ENCODE measurements at places on chromosomes 2 and 18.

- no peak for DNase-seq
Measured at GRCh38 chr2:227360351-227360750, 18.8 kb downstream of the TM4SF20 start.

DNA sequence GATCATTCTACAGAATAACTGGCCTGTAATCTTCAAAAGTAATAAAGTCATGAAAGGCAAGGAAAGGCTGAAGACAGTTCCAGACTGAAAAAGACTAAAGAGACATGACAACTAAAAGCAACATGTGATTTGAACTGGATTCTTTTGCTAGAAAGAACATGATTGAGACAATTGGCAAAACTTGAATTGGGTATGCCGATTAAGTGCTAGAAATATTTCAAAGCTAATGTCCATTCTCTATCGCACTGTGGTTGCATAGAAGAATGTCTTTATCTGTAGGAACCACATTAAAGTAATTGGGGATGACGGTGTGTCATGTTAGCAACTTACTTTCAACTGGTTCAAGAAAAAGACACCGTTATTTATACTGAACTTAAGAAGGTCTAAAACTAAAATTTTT is 98.5 kb downstream of the EXOC6B start:
- no peak for DNase-seq

GRCh38 chr2:46810195-46810594 is 105.4 kb downstream of the MCFD2 start:
- DNase-seq, result no peak

DNA sequence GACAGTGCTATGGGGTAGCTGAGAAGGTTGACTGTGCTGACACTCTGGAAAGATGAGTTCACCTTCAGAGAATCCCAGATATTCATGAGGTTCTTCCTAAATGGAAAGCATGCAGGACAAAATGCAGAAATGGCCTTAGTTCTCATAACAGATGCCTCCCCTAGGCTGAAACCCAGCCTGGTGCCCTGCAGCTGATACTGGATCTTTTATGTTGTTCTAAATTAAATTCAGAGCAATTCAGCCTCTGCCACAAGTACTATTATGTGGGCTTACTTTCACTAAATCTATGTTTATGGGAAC is 172.0 kb upstream of the SERPINE2 start:
- DNase-seq, result no peak

DNA sequence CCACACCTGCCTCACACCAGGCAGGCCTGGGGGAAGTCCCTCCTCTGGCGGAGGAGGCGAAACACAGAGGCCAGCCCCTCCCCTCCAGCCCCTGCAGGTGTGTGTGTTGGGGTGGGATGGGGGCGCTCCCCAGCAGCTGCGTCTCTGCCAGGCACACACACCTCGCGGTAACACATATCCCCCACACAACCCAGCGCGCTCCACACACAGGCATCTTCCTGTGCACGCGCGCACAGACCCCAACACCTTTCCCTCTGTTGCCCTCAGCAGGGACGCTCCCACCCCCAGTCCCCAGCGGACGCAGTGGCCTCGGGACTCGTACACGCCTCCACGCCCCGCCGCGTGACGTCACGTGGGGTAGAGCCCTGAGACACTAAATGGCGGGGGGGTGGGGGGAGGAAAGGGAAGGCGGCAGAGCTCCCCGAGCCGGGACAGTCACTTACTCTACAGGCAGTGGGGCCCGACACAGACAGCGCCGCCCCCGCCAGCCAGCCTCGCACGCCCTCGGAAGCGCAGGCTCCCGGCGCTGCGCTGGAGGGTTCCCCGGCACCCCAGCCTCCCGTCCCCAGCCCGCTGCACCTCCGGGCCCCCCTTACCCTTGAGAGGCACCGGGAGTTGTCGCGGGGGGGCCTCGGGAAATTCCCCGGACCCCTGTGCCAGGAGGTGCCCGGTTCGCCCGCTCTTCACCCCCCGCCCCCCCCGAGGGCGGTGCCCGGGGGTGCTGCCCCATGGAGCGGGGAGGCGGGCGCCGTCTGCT is at the start of gene WNT10A:
WNT10A (plus strand) TSS at position 751 of the 757 bp plus-strand sequence. CDS start 144 bp downstream, outside the sequence.
- DNase-seq, result no peak

GRCh38 chr2:134946073-134946472 is 27.5 kb downstream of the CCNT2 start:
- no peak for DNase-seq

DNA sequence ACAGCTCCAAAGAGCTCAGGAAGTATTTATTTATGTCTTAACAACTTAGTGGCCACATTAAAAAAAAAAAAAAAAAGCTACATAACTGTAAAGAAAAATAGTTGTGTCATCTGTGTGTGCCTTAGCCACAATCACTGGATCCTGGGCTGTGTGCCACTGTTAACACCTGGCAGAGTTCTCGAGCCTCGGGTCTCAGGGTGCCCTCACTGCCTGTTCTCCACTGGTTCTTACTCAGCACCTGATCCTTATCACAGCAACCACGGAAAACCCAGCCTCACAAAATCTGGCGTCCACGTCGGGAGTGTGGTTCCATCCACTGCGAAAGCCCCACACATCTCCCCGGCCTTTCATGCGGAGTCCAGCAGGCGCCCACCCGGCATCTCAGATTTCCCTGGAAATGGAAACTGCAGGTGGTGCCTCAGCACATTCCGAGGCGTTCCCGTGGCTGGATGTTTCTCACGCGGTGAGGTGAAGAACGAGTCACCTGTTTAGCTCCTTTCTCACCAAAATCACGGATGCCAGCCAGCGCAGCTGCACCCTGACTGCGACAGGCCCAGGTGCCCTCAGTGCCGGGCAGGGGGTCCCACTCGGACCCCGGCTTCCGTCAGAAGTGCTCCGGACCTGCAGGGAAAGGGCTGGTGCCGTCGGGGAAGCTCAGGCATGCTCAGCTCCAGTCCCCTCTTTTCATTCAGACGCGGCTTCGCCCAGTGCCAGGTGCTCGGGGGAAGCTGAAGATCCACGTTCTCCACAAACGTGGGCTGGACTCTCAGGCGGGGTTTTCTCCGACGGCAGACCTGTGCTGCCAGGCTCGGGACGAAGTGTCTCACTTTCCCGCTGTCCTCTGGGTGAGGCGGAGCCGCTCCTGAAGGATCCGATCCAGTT is 198.7 kb upstream of the SALL3 start:
- no peak for DNase-seq

- DNase-seq, result no peak
Measured at GRCh38 chr2:142873831-142874287, 3.6 kb upstream of the KYNU start.

- no peak for DNase-seq
Measured at GRCh38 chr18:374721-375168, 106.9 kb upstream of the THOC1 start.

GRCh38 chr2:126908721-126909177 is 10.1 kb downstream of the TEX51 start:
- no peak for DNase-seq

- DNase-seq, result no peak
Measured at GRCh38 chr2:232508251-232508650, 11.9 kb upstream of the PRSS56 start.

- no peak for DNase-seq
Measured at GRCh38 chr2:24920098-24920808, at the start of gene ADCY3. Gene ADCY3 (minus strand): TSS chr2:24920237. CDS start chr2:24918987, 1,250 bp downstream.

- peak; percentile 61 for DNase-seq
Measured at GRCh38 chr18:37778417-37779165, 213.0 kb upstream of the CELF4 start.

- no peak for DNase-seq
Measured at GRCh38 chr2:203301667-203302066, 26.5 kb upstream of the ABI2 start.

DNA sequence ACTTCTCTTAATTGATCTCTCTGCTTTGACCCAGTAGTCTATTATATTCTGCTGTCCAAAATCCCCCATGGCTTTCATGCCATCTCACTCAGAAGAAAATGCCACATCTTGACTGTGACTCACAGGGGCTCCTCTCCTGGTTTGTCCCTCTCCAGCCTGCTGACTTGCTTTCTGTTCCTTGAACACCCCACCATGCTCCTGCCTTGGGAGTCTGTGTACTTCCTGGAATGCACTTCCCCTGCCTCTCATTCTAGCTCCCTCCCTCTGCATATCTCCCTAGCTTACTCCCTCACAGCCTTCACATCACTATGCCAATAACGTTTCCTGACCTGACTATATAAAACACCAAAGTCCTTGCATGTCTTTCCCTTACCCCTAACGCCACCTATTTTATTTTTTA is 167.2 kb downstream of the TRIB2 start:
- no peak for DNase-seq

DNA sequence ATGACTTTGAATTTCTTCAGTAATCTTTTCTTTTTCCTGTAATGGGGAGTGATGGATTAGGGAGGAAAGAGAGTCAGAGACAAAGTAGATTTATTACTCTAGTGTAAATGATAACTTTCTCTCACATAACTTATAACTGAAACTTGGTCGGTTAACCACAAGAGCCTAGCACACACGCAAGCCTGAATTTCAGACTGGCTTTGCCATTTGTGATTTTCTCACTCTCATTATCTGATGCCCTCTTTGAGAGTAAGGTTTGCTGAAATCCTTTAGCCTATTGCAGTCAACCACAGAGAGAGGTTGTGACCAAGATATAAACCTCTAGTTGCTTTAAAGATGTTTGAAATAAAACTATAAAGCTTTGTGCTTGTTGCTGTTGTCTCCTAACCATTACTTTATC is 117.9 kb upstream of the NETO1 start:
- DNase-seq, result no peak

GRCh38 chr2:196808083-196808665 is 981 bp downstream of the C2orf66 start:
- DNase-seq, result no peak

GRCh38 chr2:147696426-147696825 is 148.4 kb upstream of the ACVR2A start:
- DNase-seq, result no peak

GRCh38 chr2:237479747-237480146 is 7.3 kb upstream of the MLPH start:
- DNase-seq, result no peak

DNA sequence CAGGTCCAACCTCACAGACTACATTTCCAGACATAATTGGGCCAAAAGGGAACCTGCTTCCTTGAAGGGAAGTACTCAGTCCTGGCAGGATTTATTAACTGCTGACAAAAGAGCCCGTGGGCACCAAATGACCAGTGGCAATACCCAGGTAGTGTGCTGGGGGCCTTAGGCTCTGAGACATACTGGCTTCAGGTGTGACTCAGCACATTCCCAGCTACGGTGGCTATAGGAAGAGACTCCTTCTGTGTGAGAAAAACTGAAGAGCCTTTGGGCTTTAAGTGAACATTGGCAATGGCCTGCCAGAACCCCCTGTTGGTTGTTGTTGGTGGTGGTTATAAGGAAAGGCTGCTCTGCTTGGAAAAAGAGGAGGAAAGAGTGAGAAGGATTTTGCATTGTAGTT is 401.8 kb downstream of the KCNJ3 start:
- DNase-seq, result no peak

- no peak for DNase-seq
Measured at GRCh38 chr2:166134252-166135151, 6.7 kb upstream of the SCN1A start.

- no peak for DNase-seq
Measured at GRCh38 chr2:199907008-199907714, 3.9 kb upstream of the C2orf69 start.

DNA sequence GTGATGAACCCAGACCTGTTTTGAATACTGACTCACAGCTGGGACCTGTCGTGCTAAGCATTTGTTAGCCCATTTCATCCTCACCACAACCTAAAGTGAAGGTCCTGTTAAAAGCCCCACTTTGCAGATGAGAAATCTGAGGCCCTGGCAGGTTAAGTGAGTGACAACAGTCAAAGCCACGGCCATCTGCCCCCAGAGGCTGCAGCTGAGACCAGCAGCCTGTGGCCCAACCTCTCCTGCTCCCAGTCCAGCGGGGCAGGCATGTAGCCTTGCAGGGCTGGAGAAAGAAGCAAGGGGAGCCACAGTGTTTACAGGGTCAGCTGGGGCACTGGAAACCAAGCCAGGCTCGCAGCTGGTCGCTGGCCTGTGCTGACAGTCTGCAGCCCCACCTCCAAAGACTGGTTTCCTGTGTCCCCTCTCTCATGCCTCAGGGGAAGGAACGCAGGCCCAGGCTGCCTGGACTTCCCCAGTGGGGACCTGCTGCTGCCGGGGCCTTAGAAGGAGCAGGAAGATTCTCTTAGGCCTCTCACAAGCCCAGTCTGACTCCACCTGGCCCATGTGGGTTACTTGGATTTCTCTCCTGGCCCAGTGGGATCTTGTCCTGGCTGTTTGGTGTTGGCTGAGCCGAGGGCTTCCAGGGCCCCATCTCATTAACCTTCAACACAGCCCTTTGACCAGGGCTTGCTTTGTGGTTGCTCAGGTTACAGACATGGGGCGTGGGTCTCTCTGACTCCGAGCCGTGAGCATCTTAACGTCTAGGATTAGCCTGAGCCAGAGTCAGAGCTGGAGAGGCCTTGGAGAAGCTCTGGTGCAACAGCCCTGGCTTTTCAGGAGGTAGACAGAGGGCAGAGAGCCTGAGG is 1.7 kb downstream of the INPP5D start:
- DNase-seq, result no peak

- DNase-seq, result no peak
Measured at GRCh38 chr2:197131558-197131855, 179.1 kb downstream of the ANKRD44 start.

DNA sequence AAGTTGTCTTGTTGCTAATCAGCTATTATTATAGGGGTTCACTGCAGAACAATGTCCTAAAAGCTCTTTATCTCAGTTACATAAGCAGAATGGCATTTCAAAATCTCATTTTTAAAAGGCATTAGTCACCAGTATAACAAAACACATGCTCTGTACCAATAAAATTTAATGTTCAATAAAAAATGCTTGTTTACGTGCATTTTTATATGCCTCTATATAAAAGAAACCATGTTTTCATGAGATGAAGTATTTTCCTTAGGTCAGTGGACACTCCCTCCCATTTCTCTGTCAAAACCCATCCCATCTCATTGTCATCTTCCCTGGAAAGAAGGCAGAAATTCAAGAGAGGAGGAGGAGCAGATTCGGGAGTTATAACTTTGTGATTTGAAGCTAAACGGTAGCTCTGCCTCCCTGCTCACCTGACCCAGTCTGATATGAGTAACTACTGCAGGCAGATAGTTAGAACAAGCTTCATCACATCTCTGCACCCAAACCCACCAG is 231.9 kb upstream of the SIX2 start:
- DNase-seq, result no peak

GRCh38 chr2:201273330-201273983 is 13.1 kb downstream of the CASP8 start:
- no peak for DNase-seq

- DNase-seq, result no peak
Measured at GRCh38 chr18:53490019-53490418, 734.5 kb downstream of the MBD2 start.

- no peak for DNase-seq
Measured at GRCh38 chr2:117983040-117983439, 30.8 kb downstream of the CCDC93 start.

- DNase-seq, result no peak
Measured at GRCh38 chr2:136131961-136132824, 14.2 kb upstream of the CXCR4 start.
